Naive thymus-derived CD4-positive, alpha-beta T cell (primary cell): ENCODE measurements at places on chromosomes 7 and 10. TPM values are rescaled to one million over a fixed set of nuclear protein-coding genes. Genes with fewer than 3 reads are reported as not detected.

HHEX gene
- polyA plus RNA-seq, result 0.18 TPM

- H3K27me3 ChIP-seq, result no peaks in the 10 kb centered on the region
- H3K4me3 ChIP-seq, result no peak overlapping the region
- no peak overlapping the region for H3K27ac ChIP-seq
- DNase-seq, result no peak
Observed at GRCh38 chr10:58264780-58265179, 2.9 kb downstream of the IPMK start.

DNA sequence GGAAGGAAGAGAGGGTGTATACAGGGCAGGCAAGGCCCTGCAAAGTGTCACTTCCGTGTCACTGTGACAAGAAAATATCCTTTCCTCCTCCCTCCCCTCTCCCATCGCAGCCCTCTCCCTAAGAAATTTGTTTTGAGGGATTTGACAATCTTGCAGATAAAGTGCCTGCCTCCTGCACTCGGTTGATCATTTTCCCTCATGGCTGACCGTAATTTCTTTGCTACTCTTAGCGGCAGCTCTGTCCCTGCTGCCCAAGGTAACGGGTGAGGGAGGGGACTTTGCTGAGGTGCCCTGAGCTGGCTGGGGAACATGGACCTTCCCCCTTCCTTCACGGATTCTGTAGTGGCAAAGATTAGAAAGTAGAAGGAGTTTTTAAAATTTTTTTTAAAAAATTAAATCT is 179.1 kb downstream of the TCF7L2 start:
- H3K36me3 ChIP-seq, result no peaks in the 10 kb centered on the region
- DNase-seq, result no peak
- no peak overlapping the region for H3K4me3 ChIP-seq
- H3K27ac ChIP-seq, result no peak overlapping the region
- H3K4me1 ChIP-seq, result no peaks in the 10 kb centered on the region

DNA sequence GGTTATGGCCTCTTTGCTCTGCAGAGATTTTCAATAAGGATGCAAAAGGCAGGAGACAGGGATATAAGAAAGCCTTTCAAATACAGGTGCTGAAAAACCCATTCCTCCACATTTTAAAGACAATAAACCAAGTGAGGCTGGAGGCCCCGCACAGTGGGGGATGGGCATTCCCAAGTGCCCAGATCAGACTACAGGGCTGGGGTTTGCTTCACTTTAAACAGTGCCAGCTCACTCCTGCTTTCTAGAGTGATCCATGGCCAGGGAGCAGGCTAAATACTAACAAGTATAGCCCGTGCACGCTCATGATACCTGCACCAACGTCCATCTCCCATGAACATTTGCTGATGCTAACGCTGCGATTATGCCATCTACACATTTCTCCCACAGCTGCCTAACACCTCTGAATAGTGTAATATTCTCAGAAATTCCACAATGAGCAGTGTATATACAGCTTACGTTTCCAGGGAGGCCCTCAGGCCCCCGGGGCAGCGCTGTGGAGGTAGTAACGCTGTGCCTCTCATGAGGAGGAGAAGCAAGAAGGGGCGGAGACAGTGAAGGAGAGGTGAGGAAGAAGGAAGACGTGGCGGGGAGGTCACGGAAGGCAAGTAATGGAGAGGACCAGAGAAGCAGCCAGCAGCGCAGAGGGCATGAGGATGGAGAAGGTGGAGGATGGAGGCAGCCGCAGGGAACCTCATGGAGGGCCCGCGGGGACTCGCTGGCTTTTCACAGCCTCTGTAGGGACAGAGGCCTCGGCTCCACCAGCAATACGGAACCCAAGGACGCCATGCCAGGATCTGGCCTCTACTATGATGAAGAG is 141.7 kb downstream of the USP6NL start:
- H3K27ac ChIP-seq, result no peak overlapping the region
- no peaks in the 10 kb centered on the region for H3K36me3 ChIP-seq
- no peak overlapping the region for H3K4me3 ChIP-seq
- no peak for DNase-seq
- H3K4me1 ChIP-seq, result no peaks in the 10 kb centered on the region

GRCh38 chr7:88109612-88110011 is 110.2 kb downstream of the SRI start:
- no peak for DNase-seq
- H3K27ac ChIP-seq, result no peak overlapping the region
- H3K27me3 ChIP-seq, result no peaks in the 10 kb centered on the region
- H3K36me3 ChIP-seq, result no peaks in the 10 kb centered on the region

SLC16A12 gene
- not detected for polyA plus RNA-seq

GRCh38 chr10:13184730-13185514 is 23.6 kb downstream of the MCM10 start:
- no peak overlapping the region for H3K4me3 ChIP-seq
- H3K4me1 ChIP-seq, result no peaks in the 10 kb centered on the region
- H3K27ac ChIP-seq, result no peak overlapping the region
- no peaks in the 10 kb centered on the region for H3K27me3 ChIP-seq
- no peak for DNase-seq
- H3K36me3 ChIP-seq, result no peaks in the 10 kb centered on the region

DNA sequence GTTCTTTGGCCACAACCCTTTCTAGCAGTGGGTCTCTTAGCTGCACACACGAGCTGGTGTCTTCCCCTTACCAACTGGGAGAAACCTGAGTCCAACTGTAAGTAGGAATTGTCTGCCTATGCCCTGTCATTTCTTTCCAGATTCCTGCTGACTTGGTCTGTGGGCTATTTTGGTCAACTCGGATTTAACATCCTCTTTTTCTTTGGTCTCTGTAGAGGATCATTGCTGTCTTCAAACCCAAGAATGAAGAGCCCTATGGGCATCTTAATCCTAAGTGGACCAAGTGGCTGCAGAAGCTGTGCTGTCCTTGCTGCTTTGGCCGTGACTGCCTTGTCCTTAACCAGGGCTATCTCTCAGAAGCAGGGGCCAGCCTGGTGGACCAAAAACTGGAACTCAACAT is 10.3 kb downstream of the PI4K2A start:
- no peaks in the 10 kb centered on the region for H3K36me3 ChIP-seq
- H3K4me1 ChIP-seq, result peaks cover 12% of the 10 kb centered on the region
- H3K27ac ChIP-seq, result no peak overlapping the region
- H3K27me3 ChIP-seq, result no peaks in the 10 kb centered on the region
- no peak overlapping the region for H3K4me3 ChIP-seq

ASB13 gene
- 22.8 TPM for polyA plus RNA-seq

DNA sequence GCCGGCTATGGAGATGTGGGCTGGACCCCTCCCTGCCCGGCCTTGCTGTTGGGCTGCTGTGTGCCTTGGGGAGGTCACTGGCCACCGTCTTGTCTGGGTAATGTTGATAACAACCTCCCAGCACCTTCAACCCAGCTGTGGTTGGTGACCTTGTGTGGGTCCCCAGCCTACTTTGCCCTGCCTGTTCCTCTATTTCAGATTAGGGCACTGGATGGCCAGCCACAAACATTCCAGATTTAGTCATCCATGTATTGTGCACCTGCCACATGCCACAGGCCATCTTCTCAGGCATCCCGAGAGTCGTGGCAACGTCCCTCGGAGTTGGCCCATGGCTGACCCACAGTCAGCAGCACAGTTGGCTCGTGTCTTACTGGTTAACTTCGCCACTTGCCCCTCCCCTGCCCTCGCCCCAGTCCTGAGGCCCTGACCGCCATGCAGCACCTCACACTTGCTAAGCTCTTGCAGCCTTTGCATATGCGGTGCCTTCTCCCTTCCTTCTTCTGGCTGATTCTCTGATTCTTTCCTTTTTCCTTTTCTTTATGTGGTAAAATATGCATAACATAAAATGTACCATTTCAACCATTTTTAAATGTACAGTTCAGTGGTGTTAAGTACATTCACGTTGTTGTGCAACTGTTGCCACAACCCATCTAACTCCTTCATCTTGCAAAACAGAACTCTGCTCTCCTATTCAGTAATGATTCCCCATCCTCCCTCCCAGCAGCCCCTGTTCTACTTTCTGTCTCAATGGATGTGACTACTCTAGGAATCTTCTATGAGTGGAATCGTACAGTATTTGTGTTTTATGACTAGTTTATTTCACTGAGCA is 60.6 kb downstream of the PRF1 start:
- no peaks in the 10 kb centered on the region for H3K27me3 ChIP-seq
- H3K4me3 ChIP-seq, result no peak overlapping the region
- H3K4me1 ChIP-seq, result no peaks in the 10 kb centered on the region
- DNase-seq, result no peak
- no peaks in the 10 kb centered on the region for H3K36me3 ChIP-seq

ANXA8L1 gene
- polyA plus RNA-seq, result not detected

GRCh38 chr7:19026888-19027287 is 90.5 kb downstream of the TWIST1 start:
- H3K4me1 ChIP-seq, result no peaks in the 10 kb centered on the region
- H3K36me3 ChIP-seq, result no peaks in the 10 kb centered on the region
- DNase-seq, result no peak
- no peak overlapping the region for H3K4me3 ChIP-seq

CRYGN gene
- polyA plus RNA-seq, result 0.33 TPM

GRCh38 chr10:124364674-124365073 is 54.0 kb downstream of the OAT start:
- H3K27ac ChIP-seq, result no peak overlapping the region
- no peaks in the 10 kb centered on the region for H3K4me1 ChIP-seq
- no peaks in the 10 kb centered on the region for H3K36me3 ChIP-seq
- no peak overlapping the region for H3K4me3 ChIP-seq
- no peaks in the 10 kb centered on the region for H3K27me3 ChIP-seq

LMOD2 gene
- 0.13 TPM for polyA plus RNA-seq
